Esophagus mucosa (tissue), 1 donor: ENCODE measurements at places on chromosomes 1 and 21.

DNA sequence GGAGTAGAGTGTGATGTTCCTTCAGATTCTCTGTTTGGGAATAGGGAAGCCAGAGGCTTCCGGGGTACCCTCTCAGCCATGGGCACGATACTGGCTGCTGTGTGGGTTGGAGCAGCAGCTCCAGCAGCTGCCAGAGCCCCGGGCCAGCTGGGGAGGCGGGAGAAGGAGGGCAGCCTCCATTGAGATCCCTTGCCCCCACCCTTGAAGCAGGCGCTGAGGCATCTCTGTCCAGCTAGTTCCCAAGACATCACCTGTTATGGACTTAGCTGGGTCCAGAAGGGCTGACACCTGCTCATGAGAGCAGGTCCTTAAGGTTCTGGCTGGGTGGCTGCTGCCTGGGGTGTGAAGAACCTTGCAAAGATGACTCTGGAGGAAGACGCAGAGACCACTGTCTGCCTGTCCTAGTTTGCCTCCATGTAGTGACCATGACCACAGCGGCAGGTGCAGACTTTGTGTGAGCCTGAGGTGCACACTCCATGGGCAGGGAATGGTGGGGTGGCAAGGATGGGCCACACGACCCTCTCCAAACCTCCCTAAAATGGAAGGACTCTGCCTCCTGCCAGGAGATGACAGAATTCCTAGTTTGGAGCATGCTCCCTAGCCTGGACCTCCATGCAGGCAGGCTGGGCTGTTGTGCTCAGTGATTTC is 222.6 kb upstream of the C1orf174 start:
- ATAC-seq, result no peak

GRCh38 chr1:118371612-118372011 is 186.6 kb upstream of the SPAG17 start:
- ATAC-seq, result no peak

DNA sequence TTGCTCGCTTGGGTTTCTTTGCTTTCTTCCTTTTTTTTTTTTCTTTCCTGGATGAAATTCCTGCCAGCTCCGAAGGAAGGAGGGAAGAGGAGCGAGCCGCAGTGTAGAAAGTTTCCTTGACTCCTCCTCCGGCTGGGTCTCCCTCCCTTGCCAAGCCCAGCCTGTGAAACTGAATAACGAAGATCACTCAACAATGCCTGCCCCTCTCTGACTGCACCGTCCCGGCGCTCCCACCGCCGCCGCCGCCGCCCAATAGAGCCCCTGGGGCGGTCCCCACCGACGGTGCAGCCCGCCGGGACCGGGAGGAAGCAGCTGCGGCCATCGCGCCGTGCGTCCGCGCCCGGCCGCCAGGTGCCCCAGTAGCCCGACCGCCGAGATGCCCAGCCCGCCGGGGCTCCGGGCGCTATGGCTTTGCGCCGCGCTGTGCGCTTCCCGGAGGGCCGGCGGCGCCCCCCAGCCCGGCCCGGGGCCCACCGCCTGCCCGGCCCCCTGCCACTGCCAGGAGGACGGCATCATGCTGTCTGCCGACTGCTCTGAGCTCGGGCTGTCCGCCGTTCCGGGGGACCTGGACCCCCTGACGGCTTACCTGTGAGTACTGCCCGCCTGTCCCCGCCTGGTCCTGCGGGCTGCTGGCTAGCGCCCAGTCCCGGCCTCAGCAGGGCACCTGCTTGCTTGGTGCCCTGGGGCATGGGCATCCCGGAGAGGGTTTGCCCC is at the start of gene LGR6:
LGR6 (plus strand) TSS at position 186 of the 714 bp plus-strand sequence; CDS start at position 377, 191 bp downstream.
- ATAC-seq, result peak; percentile 21

DNA sequence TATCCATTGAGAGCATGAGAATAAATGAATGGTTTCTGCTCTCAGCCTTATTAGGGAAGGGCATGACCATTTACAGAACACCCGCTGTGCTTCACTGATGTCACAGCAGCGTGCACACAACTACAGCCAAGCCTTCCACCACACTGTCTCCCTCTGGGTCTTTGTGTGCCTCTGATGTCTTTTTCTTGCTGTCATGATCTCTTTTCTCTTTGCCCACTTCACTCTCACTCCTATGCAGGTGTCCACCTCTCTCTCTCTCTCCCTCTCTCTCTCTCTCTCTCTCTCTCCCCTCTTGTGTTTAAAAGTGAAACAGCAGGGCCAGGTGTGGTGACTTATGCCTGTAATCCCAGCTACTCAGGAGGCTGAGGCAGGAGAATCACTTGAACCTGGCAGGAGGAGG is 232.5 kb upstream of the JUN start:
- no peak for ATAC-seq

- peak; percentile 91 for ATAC-seq
Measured at GRCh38 chr21:33924079-33924765, 8.6 kb upstream of the ATP5PO start.

- ATAC-seq, result peak; percentile 81
Measured at GRCh38 chr1:110780600-110781484, 92.1 kb upstream of the CD53 start.

- no peak for ATAC-seq
Measured at GRCh38 chr1:183285746-183286145, 99.7 kb downstream of the LAMC2 start.

DNA sequence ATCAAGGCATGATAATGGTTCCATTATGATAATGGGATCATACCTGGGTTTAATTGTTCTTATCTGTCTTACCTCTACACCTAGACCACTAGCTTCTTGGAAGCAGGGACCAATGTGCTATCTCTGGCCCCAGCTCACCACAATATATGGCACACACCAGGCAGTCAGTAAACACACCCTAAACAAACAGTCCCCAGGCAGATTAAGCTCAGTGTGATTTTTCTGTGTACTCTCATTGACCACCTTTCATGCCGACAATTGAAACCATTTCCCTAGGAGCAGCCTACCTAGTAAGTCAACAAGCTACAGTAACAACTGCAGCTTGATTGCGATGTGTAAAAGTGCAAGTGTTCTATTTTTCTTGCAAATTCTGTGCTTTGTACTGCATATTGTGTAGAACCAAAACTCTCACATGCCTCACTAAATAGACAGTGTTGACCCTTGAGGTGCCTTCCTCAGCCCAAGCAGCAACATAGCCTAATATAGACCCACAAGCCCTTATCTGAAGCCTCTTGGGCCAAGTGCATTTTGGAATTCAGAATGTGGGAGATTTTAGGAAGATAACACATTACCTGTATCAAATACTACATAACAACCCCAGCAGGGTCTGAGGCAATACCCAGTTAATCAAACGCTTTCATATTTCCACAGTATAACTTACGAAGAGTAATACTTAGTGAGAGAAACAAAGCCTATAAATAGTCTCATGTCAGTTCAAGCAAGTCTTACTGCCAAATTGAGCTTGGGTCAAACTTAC is 32.0 kb downstream of the INPP5B start:
- no peak for ATAC-seq

DNA sequence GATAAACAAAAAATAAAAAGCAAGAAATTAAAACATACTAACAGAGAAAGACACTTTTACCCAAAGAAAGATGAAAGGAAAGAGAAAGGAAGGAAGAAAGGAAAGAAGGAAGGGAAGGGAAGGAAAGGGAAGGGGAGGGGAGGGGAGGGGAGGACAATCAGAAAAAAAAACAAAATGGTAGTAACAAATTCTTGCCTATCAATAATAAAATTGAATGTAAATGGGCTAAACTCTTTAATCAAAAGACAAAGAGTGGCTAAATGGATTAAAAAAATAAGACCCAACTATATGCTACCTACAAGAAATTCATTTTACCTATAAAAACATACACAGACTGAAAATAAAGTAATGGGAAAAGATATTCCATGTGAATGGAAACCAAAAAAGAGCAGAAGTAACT is 372.9 kb upstream of the NFIA start:
- ATAC-seq, result no peak

DNA sequence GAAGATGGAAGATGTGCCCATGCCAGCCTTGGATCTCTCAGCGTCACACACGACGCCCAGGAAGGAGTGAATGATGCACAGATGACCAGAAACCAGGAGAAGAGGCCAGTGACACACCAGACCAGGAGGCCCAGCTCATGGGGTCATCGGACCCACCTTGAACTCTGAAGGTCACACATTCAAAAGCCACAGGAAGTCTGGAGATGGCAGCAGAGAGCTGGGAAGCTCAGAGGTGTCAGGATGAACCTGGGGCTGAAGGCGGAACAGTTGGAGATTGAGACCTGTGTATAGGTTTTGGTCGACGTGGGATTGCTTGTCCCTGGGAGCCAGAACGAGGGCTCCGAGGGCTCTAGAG is 43.6 kb downstream of the SLC19A1 start:
- no peak for ATAC-seq

DNA sequence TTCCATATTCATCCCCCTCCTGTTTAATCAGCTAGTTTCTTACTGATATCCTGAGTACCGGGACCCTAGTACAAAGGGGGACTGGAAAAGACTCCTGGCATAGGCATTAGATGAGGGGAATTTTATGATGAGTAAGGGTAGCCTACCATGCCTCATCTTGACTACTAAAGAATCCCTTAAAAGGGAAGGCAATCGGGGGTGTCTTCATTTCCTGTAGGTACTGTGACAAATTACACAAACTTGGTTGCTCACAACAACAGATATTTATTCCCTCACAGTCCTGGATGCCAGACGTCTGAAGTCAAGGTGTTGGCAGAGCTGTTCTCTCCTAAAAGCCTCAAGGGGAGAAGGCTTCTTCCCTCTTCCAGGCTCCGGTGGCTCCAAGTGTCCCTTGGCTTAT is 28.9 kb upstream of the RUNX1 start:
- ATAC-seq, result no peak

DNA sequence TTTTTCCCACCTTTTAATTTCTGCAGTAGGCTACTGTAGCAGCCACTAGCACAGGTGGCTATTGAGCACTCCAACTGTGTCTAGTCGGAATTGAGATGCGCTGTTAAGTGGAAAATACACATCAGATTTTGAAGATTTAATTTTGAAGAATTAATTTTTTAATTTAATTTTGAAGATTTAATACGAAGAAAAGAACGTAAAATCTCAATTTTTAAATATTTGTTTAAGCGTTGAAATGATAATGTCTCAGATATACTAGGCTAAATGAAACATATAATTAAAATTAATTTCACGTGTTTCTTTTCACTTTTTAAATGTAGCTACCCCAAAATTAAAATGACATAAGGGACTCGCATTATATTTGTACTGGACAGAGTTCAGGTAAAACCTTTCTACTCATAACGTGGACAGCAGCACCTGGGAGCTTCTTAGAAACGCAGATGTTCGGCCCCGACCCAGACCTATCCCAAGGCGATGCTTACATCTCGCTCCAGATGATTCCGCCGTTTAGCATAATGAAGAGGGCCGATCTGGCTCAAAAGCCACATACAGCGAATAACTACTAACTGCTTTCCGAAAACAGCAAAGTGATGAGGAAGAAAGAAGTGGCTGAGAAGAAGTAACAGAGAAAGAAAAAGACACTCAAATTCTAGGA is 717 bp downstream of the CRYZL1 start:
- no peak for ATAC-seq

GRCh38 chr1:231187571-231187970 is 25.7 kb downstream of the TRIM67 start:
- ATAC-seq, result no peak

- no peak for ATAC-seq
Measured at GRCh38 chr1:236148470-236148845, 6.1 kb downstream of the GPR137B start.

- ATAC-seq, result peak; percentile 2
Measured at GRCh38 chr1:200893411-200893901, 1.2 kb upstream of the INAVA start.

DNA sequence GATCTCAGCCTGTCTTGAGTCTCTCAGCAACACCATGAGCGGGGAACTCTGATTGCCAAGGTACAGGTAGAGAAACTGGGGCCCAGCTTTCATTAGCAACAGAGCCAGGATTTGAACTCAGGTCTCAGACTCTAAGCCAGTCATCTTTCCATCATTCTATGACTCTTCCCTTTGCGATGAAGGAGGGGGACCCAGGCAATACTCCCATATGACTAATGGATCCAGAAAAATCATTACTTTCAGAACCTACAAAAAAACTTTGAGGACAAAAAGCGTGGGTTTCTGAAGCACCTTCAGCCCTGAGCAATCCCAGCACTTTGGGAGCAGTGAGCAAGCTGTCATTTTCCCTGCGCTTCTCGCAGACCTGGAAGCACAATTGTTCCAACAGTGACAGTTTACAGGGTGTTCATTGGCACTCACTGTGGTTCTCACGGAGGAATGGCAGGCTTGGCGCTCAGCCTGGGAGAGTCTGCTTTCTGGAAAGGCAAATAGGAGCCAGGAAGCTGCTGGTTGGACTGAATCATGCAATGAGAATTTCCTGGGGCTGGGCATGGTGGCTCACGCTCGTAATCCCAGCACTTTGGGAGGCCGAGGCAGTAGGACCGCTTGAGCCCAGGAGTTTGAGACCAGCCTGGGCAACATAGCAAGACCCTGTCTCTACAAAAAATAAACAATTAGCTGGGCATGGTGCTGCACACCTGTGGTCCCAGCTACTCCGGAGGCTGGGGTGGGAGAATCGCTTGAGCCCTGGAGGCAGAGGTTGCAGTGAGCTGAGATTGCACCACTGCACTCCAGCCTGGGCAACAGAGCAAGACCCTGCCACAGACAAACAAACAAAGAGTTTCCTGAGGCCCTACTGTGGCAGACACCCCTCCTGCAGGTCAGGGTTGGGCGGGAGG is 40.1 kb downstream of the SLC2A7 start:
- peak; percentile 81 for ATAC-seq

- ATAC-seq, result no peak
Measured at GRCh38 chr1:77015748-77016341, 148.6 kb downstream of the ST6GALNAC5 start.
